ENCODE measurements at places on chromosomes 12 and 14. TPM values are rescaled to one million over a fixed set of nuclear protein-coding genes. Genes with fewer than 3 reads are reported as not detected.

The P2RX2 gene
- total RNA-seq: not detected

DNA sequence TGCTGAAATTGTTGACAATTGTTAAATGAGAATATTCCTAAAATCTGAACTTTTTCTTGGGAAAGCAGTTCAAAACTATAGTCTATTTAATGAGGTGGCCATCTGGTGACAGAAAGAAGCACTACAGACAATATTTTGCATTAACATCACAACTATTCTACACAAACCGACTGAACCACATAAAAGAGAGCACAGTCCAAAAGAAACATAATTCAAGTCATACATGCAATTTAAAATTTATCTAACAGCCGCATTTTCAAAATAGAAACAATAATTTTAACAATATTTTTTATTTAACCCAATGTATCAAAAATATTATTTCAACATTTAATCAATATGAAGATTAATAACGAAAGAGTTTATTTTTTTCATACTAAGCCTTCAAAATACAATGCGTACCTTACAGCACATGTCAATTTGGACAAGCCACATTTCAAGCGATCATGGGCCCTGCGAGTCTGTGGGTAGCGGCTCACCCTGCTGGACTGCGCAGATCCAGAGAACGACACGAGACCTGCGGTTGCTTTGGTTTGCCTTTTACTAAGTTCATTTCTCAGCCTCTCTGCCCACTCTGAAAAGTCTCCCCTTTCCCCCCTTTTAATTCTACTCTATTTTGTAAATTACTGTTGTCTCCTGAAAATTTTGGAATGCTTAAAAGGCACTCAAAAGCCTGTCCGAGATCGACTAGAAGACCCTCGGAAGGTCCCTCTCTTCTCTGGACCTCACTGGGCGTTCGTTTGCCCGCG is 947 bp upstream of the LRRC9 start:
- no peak for DNase-seq

DNA sequence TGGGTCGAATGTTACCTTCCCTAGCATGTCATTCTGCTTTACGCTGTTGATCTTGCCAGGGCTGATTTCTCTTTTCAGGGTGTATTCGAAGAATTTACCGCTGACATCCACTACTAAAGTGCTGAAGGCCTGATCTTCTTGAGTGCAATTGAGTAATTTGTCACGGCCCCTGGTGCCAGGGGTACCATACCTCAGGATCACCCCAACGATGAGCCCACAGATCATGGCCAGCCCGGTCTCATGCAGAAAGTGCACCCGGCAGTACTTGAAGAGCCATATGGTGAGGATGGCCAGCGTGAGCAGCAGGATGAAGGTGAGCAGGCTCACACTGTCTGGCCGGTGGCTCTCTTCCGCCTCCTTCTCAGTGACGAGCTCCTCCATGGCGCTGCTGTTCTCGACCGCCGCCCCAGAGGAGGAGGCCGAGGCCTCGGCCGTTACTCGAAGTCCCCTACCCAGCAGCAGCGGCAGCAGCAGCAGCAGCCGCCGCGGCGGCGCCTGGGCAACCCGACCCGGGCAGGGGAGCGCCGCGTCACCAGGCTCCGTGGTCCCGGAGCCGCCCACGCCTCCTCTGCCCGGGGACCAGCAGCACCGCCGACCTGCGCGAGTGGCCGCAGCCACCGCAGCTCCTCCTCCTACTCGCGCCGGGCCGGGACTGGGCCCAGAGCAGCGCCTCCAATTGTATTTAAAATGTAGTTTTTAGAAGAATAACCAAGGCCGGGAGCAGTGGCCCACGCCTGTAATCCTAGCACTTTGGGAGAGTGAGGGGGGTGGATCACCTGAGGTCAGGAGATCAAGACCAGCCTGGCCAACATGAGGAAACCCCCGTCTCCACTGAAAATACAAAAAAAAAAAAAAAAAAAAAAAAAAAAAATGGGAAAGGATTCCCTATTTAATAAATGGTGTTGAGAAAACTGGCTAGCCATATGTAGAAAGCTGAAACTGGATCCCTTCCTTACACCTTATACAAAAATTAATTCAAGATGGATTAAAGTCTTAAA is 58.5 kb upstream of the TMPO start:
- DNase-seq: peak; percentile 33

GRCh38 chr14:86933460-86933859 is 1059.5 kb downstream of the GALC start:
- DNase-seq: no peak

- no peak for DNase-seq
Observed at GRCh38 chr12:58728397-58728796, 191.9 kb downstream of the LRIG3 start.

The WSCD2 gene
- 0.26 TPM for total RNA-seq

The RAB5B gene
- 182 TPM for total RNA-seq

The AICDA gene
- 2.2 TPM for total RNA-seq

- DNase-seq: peak; percentile 50
Observed at GRCh38 chr14:49972131-49972671, 79.3 kb downstream of the ARF6 start.

DNA sequence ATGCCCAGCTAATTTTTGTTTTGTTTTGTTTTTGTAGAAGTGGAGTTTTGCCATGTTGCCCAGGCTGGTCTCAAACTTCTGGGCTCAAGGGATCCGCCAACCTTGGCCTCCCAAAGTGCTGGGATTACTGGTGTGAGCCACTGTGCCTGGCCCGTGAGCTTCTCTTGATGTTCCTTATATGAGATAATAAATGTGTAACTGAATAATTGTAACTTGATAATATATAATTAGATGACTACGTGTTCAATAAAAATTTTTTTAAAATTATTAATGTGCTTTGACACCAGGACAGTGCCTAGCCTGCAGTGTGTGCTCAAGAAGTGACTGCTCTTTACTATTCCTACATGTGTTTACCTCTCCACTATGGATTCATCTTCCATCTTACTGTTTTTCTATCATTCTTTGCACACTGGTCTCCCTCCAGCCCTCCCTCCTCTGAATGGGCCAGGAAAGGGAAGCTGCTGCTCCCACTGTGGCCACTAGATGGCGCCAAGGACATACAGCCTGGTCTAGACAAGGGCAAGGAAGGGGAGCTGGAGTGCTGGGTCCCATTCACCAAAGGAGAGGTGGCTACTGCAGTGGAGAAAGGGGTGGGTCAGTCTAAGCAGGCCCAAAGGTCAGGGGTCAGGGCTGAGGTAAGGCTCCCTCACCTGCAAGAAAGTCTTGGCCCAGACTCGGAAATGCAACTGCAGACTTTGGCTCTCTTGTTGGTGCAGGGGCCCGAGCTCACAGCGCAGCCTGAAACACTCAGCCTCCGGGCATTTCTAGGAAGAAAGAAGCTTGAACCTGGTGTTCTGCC is 14.7 kb upstream of the ZNF385A start:
- DNase-seq: peak; percentile 88

DNA sequence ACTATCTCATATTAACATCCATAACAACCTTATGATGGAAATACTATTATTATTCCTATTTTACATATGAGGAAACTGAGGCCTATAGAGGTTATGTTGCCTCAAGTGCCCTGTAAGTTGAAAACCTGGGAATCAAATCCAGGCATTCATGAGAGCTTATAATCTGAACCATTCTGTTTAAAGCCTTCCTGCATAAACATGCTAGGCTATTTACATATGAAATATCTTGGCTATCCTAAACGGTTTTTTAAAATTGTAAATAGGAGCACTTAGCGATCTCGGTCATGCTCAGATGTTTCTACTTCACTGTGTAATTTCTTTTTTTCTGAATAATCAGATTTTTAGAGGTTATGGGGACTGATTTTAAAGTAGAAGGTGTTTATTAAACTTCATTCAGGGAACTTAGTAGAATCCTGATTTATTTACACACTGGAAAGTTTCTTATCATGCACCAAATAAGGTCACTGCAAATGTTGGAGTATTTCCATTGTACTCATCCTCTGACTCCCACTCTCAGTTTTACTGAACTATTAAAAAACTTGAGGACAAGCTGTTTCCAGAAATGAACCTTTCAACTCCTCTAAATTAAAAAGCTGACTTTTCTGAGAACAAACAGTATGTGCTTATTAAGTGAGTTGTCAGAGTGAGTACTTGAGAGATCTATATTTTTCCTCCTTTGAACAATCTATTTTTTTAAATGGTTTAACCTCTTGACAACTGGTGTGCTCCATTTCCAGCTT is 141.7 kb downstream of the PIK3C2G start:
- no peak for DNase-seq

The OR10G3 gene
- total RNA-seq: not detected

The EID3 gene
- total RNA-seq: 3.9 TPM

The LTB4R2 gene
- 6.1 TPM for total RNA-seq

GRCh38 chr12:62789851-62790250 is 145.1 kb downstream of the PPM1H start:
- DNase-seq: no peak

The FIGNL2 gene
- total RNA-seq: 0.75 TPM

GRCh38 chr12:120064054-120064940 is 52.3 kb downstream of the RAB35 start:
- DNase-seq: no peak

The CCDC184 gene
- 5.2 TPM for total RNA-seq

DNA sequence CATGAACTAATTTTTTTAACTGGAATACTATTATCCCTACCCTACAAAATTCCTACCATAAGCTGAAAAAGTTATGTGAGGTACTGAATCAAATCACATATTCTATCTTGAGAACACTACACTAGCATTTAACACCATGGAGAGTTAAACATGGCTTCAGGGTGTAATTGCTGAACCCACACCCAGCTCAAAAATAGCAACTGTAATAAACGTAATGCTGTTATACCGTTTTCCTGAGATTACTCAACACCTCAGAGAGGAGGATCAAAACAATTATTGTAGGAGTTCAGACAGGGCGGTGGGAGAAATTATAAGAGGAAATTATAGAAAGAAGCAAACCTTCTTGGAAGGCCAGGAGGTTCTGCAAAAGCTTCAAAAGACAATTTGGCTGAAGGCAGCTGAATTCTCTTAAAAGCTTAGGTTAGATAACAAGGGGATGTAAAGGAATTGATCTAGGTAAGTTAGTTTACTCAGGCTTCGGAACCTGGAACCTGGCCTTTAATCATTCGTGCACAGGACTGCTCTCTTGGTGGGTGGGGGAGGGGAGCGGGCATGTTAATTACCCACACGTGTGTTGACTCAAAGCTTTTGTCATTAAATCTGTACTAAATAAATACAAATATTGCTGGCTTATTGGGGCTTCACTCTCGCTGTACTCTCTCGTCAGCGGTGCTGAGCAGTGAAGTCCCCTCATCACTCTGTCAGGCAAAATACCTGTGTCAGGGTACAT is 12.1 kb upstream of the IPO8 start:
- no peak for DNase-seq

DNA sequence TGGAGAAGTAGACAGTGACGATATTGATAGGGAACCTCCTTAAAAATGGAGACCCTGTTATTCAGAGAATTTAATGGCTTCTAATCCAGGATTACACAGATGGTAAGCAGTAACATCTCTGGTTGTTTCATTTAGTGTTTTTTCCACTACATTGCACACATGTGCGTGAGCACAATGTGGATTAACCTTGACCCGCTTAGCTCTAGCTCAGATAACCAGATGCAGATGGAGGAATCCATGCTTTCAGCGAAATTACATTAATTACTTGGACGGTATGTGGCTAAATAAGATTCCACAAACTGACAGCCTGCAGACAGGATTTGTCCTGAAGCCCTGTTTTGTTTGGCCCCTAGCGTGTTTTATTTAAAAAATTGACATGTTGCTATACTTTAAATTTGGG is 378.4 kb downstream of the CCDC91 start:
- DNase-seq: no peak

DNA sequence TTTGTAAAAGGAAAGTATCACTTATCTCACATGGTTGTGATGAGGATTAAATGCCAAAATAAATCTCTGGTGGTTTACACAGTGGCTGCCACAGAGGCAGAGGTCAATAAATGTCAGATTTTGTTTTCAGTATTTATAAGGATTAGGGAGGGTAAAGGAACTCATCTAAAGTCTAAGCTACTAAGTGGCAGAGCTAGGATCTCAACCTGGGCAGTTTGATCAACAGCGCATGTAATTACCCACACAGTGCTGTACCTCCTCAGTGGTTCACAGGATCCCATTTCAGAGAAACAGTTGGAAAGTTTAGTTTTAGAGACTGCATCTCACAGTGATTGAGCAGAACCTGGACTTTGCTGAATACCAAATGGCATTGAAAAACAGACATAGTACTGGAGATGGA is 44.9 kb upstream of the RIC8B start:
- DNase-seq: no peak

The CCDC196 gene
- total RNA-seq: not detected

DNA sequence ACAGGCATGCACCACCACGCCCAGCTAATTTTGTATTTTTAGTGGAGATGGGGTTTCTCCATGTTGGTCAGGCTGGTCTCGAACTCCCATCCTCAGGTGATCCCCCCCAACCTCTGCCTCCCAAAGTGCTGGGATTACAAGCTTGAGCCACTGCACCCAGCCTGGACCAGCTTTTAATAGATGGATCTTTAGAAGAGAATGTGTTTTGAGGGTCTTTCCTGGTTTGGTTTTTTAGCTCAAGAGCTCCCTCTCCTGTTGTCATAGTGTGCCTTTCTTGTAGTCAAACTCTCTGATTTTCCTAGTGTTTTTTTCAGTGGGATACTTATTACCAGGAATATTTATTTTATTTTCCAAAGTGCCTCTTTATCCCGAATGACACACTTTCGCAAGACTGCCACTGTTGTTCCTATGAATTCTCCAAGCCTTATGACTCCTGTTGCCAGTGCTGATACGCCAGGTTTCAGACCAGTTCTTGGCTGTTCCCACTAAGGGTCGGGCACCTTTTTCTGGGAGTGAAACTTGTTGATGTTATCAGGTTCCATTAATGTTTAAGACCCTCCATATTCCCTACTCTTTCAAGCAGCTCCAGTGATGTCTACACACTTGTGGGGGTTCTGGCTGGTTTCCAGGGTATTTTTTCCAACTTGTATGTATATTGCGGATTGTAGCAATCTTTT is 31.5 kb upstream of the LIMA1 start:
- DNase-seq: no peak

- DNase-seq: no peak
Observed at GRCh38 chr14:69010648-69011047, 31.5 kb upstream of the ACTN1 start.

- DNase-seq: no peak
Observed at GRCh38 chr12:66739940-66740651, 61.2 kb upstream of the GRIP1 start.

- peak; percentile 88 for DNase-seq
Observed at GRCh38 chr14:23062002-23062401, 4.7 kb upstream of the CDH24 start.

The RAD51AP1 gene
- total RNA-seq: 1.1 TPM

- DNase-seq: peak; percentile 31
Observed at GRCh38 chr14:100188392-100189030, 29.1 kb upstream of the DEGS2 start.

The OR4M1 gene
- total RNA-seq: not detected

The TAS2R9 gene
- total RNA-seq: not detected

- DNase-seq: peak; percentile 39
Observed at GRCh38 chr12:16350682-16351081, 3.2 kb downstream of the MGST1 start.

The TPH2 gene
- not detected for total RNA-seq

DNA sequence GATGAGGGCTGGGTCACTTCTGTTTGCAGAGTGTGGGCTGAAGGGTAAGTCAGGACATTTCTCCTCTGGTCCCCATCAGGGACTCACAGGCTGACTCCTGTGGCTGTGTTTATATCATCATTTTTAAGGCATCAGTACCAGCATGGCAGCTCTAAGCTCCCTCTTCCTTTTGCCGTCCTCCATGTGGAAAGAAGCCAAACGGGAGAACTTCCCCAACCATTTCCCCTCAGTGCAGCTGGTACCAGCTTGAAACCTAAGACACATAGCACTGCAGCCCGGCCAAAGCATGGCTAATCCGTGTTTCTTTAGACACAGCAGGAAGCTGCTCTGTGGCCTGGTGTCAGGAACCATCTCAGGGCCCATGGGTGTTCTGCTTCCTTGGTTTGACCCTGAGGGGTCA is 31.9 kb upstream of the ATP2A2 start:
- DNase-seq: no peak

- no peak for DNase-seq
Observed at GRCh38 chr12:104494793-104495158, 38.0 kb downstream of the CHST11 start.
